ENCODE measurements at places on chromosomes 7 and 10. TPM values are rescaled to one million over a fixed set of nuclear protein-coding genes. Genes with fewer than 3 reads are reported as not detected.

- no peak for DNase-seq
Observed at GRCh38 chr10:112244197-112244596, 39.0 kb upstream of the TECTB start.

- no peak for DNase-seq
Observed at GRCh38 chr10:14459665-14460064, 128.9 kb upstream of the FRMD4A start.

GRCh38 chr10:86523348-86523747 is 1.8 kb upstream of the WAPL start:
- DNase-seq, result no peak

KIF20B gene
- 3.7 TPM for total RNA-seq

LRGUK gene
- total RNA-seq, result 0.84 TPM
